ENCODE measurements at places on chromosomes 5 and 9.

GRCh38 chr5:1974501-1975405 is 92.0 kb upstream of the IRX4 start:
- peaks cover 43% of the 10 kb centered on the region for H3K27me3 ChIP-seq
- no peak overlapping the region for H3K27ac ChIP-seq
- no peak overlapping the region for H3K4me3 ChIP-seq
- peaks cover 7% of the 10 kb centered on the region for H3K4me1 ChIP-seq
- H3K36me3 ChIP-seq: peaks cover 2% of the 10 kb centered on the region

DNA sequence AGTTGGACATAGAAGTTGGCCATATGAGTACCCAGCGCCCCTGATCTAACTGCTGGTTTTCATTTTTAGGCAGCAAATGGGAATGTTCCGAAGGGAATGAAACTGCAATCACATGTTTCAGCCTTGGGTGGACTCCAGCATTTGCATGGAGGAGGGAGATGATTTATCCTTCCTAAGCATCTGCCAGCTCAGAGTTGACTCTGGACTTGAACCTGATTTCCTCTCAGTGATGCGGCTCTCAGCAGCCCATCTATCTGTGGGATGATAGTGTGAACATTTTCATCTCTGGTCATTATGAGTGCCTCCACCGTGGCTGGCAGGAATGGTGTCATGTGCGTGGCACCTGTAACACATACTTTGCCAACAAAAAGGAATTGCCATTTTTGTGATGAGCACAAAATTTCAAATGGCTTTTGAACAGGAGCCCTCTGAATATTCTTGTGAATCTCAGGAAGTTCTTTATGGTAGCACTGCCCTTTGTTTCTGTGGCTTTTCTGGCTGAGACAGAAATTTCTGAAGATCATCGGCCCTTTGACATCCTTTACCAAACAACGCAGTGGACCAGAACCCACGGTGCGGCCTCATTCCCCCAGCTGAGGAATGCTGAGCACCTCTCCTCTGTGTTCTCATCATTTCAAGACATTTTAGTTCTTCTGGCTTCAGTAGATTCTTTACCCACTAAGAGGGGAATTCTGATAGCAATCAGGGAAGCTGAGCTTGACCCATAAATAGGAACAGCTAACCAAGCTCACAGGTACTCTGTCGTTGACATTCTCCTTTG is 28.5 kb downstream of the FUBP3 start:
- no peak for DNase-seq
- peaks cover 34% of the 10 kb centered on the region for H3K4me1 ChIP-seq
- H3K36me3 ChIP-seq: peaks cover 11% of the 10 kb centered on the region
- no peaks in the 10 kb centered on the region for H3K27me3 ChIP-seq
- no peak overlapping the region for H3K27ac ChIP-seq
- no peak overlapping the region for H3K4me3 ChIP-seq

GRCh38 chr9:36993933-36994764 is 39.9 kb downstream of the PAX5 start:
- no peak for DNase-seq
- H3K36me3 ChIP-seq: peaks cover 10% of the 10 kb centered on the region
- H3K27me3 ChIP-seq: peaks cover 45% of the 10 kb centered on the region
- no peak overlapping the region for H3K27ac ChIP-seq
- no peak overlapping the region for H3K4me3 ChIP-seq

GRCh38 chr9:4714266-4715016 is 26.6 kb downstream of the AK3 start:
- no peaks in the 10 kb centered on the region for H3K4me1 ChIP-seq
- no peaks in the 10 kb centered on the region for H3K27me3 ChIP-seq
- H3K27ac ChIP-seq: no peak overlapping the region
- DNase-seq: no peak

DNA sequence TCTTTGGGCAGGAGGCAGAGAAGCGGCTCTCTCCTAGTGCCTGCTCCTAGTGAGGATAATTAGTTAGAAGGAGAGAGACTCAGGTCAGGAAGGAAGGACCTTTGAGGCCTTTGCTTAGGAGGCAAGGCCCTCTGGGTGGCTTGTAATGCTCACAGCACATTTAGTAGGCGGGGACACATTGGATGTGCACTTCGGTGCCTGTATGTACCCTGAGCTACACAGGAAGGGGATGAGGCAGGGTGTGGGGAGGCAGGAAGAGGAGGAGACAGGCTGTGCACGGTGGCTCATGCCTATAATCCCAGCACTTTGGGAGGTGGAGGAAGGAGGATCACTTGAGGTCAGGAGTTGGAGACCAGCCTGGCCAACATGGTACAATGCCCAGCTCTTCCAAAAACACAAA is 7.2 kb upstream of the LCN2 start:
- DNase-seq: no peak
- H3K4me1 ChIP-seq: peaks cover 14% of the 10 kb centered on the region
- no peaks in the 10 kb centered on the region for H3K27me3 ChIP-seq
